NB4 (cell line): ENCODE measurements at places on chromosomes 7 and 10.
A peak's percentile ranks its signal among the peaks of the same experiment; 100 is the strongest.

GRCh38 chr7:131294553-131294952 lies 33.1 kb upstream of the MKLN1 start:
- no peak for DNase-seq

GRCh38 chr10:133358162-133358924 lies 524 bp upstream of the FUOM start:
- no peak for DNase-seq

DNA sequence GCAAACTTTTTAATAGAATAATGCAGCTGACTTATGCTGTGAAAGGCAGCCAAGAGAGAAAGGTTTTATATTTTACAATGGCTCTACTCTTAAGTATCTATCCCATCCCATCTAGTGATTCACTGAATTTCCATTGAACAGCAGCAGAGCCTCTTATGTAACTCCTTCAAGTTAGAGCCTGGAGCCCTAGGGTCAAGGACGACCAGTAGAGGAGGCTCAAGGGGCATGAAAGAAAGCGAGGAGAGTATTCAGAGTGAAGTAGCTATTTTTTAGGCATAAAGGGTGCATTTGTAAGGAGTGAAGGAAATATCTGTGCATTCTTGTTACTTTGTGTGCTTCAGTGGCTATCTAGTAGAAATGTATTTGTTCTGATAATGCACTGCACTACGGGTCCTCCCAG lies 180.2 kb upstream of the TPK1 start:
- peak; percentile 27 for DNase-seq

DNA sequence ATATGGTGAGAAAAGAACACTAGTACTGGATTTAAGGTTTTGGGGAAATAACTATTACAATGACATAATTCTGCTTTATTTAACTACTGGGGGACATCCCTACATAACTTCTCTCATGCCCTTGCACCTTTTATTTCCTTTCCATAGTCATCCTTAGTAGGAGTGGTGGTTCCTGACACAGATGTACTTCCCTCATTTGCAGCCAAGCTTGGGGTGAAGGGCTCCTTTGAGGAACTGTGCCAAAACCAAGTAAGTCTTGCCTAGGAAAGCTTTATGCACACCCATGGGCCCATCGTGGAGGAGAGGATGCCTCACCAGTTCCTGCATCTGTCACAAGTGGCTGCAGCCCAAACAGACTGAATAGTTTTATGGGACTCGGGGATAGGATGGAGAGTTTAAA lies 20.6 kb downstream of the ZDHHC6 start:
- DNase-seq: no peak

DNA sequence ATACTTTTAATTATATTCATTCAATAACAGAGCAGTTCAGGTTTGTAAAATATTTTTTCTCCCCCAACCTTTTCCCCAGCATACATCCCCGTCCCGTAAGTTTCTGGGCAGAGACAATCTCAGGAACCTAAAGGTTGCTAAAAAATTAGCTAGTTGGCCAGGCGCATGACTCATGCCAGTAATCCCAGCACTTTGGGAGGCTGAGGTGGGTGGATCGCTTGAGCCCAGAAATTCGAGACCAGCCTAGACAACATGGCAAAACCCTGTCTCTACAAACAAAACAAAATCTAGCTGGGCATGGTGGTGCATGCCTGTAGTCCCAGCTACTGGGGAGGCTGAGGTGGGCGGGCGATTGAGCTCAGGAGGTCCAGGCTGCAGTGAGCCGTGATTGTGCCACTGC lies 40.2 kb downstream of the TCF7L2 start:
- DNase-seq: no peak
